T-helper 17 cell (primary cell): ENCODE measurements at places on chromosomes 4 and X. TPM values are rescaled to one million over a fixed set of nuclear protein-coding genes. Genes with fewer than 3 reads are reported as not detected.

HS6ST2 gene
- total RNA-seq, result not detected

MGAT4D gene
- total RNA-seq, result not detected

- peaks cover 5% of the 10 kb centered on the region for H3K36me3 ChIP-seq
- H3K4me3 ChIP-seq, result no peak overlapping the region
- no peak overlapping the region for H3K27ac ChIP-seq
- H3K4me1 ChIP-seq, result no peaks in the 10 kb centered on the region
- no peaks in the 10 kb centered on the region for H3K27me3 ChIP-seq
Measured at GRCh38 chr4:146379744-146380143, 142.0 kb downstream of the SLC10A7 start.

DNA sequence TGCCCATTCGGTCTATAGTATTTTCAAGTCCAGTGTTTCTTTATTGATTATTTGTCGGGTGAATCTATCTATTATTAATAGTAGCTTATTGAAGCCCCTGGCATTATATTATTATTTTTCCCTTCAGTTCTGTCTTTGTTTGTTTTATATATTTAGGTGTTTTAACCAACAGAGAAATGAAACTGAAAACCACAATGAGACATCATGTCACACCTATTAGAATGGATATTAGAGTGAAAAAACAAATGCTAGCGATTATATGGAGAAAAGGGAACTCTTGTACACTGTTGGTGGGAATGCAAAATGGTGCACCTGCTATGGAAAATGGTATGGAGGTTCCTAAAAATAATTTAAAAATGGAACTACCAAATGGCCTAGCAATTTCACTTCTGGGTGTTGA is 272.5 kb downstream of the ADAM29 start:
- H3K4me3 ChIP-seq, result no peak overlapping the region
- no peak overlapping the region for H3K27ac ChIP-seq
- no peak for DNase-seq
- no peaks in the 10 kb centered on the region for H3K4me1 ChIP-seq
- no peaks in the 10 kb centered on the region for H3K36me3 ChIP-seq

DNA sequence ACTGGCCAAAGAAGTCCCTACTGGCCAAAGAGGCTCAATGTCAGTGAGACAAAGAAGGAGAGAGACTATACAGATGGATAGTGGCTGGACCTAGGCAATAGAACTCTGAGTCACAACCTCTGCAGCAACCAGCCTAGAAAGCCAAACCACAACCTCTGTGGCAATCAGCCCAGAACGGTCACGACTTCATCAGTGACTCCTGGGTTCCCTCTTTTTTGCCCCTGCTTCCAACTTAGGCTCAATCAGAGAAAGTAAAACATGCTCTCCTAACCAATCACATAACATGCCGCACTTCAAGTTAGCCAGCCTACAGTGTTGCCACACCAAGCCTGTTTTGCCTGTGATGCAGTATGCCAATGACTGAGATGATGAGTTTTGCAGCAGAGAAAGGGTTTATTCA is 203.4 kb downstream of the ANAPC10 start:
- H3K27me3 ChIP-seq, result no peaks in the 10 kb centered on the region
- no peaks in the 10 kb centered on the region for H3K36me3 ChIP-seq
- H3K4me3 ChIP-seq, result no peak overlapping the region
- no peak overlapping the region for H3K27ac ChIP-seq

DNA sequence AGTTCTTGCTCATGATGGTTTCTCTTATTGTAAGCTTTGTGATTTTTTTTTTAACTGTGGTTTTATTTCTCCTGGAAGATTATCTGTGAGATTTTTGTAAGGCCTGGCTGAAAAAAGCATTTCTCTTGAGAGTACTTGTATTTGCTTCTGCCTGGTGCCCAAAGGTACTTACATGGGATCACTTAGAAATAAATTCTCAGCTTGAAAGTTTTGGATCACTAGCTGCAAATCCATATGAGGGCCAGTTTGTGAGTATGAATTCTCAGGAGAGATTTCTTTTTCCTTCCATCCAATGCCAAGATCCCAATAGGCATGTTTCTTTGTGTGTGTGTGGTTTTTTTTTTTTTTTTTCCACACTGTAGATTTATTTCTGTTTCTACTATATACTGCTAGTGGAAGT is 1884.7 kb upstream of the PCDH7 start:
- H3K4me1 ChIP-seq, result no peaks in the 10 kb centered on the region
- no peak overlapping the region for H3K4me3 ChIP-seq

DNA sequence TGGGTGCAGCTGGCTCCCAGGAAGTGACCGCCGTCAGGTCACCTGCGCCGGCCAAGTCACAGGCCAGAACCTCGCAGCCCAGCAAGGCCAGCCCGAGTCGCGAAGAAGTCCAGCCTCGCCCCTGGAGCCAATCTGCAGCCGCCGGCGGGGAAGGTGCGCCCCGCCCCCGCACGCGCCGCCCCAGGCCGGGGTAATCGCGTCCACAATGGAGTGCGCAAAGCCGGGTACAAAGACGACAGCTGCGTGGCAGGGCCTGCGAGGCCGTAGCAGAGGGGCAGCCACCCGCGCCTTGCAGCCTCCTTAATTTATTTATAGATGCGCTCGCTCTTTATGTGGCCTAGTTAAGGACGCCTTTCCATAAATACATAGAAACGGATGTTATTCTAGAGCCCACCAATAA is 139.4 kb upstream of the CPEB2 start:
- no peak for DNase-seq
- no peak overlapping the region for H3K27ac ChIP-seq
- H3K4me3 ChIP-seq, result no peak overlapping the region
- H3K4me1 ChIP-seq, result no peaks in the 10 kb centered on the region
- H3K27me3 ChIP-seq, result peaks cover 58% of the 10 kb centered on the region

DNA sequence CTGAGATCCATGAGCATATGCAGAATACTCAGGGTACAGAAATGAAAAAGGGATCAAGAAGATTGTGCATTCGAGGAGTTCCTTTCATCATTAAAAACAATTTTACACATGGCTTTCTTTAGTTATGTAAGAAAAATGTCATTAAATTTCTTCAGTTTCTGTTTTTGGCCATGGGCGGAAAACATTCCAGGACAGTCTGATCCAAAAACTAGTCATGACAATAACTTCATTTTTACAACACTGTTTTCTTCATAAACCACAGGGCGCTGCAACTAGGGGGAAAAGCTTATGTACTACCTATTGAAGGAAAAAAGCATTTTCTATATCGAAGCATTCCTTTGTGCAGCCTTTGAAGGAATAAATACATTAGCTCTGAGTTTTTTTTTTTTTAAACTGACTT is 28.2 kb downstream of the IL13RA1 start:
- H3K4me1 ChIP-seq, result no peaks in the 10 kb centered on the region
- DNase-seq, result no peak
- no peak overlapping the region for H3K4me3 ChIP-seq
- H3K36me3 ChIP-seq, result peaks cover 6% of the 10 kb centered on the region
- H3K27ac ChIP-seq, result no peak overlapping the region
- H3K27me3 ChIP-seq, result peaks cover 15% of the 10 kb centered on the region

DNA sequence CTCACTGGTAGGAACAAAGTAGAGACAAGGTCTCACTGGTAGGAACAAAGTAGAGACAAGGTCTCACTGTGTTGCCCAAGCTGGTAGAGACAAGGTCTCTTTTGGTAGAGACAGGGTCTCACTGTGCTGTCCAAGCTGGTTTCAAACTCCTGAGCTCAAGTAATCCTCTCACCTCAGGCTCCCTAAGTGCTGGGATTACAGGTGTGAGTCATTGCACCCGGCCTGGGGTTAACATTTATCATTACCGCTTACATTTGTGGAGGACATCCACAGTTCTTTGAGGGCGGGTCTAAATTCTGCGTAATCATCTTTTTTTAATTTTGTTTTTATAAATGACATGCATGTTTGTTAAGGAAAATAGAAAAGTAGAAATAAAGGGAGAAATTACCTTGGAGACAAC is 12.0 kb downstream of the RAB33B start:
- no peak overlapping the region for H3K27ac ChIP-seq
- no peak overlapping the region for H3K4me3 ChIP-seq
- H3K4me1 ChIP-seq, result peaks cover 14% of the 10 kb centered on the region
- no peaks in the 10 kb centered on the region for H3K36me3 ChIP-seq

DNA sequence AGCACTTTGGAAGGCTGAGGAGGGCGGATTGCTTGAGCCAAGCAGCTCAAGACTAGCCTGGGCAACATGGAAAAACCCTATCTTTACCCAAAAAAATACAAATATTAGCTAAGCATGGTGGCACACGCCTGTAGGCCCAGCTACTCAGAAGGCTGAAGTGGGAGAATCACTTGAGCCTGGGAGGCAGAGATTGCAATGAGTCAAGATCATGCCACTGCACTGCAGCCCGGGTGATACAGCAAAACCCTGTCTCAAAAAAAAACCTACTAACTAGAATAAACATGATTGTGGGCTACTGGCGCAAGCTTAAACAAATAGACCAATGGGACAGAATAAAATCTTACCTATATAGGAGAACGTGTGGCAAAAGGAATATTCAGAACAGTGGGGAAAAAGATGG is 7.3 kb downstream of the CDKL2 start:
- H3K27ac ChIP-seq, result no peak overlapping the region
- no peaks in the 10 kb centered on the region for H3K27me3 ChIP-seq
- no peak overlapping the region for H3K4me3 ChIP-seq
- H3K4me1 ChIP-seq, result no peaks in the 10 kb centered on the region
- no peak for DNase-seq

DNA sequence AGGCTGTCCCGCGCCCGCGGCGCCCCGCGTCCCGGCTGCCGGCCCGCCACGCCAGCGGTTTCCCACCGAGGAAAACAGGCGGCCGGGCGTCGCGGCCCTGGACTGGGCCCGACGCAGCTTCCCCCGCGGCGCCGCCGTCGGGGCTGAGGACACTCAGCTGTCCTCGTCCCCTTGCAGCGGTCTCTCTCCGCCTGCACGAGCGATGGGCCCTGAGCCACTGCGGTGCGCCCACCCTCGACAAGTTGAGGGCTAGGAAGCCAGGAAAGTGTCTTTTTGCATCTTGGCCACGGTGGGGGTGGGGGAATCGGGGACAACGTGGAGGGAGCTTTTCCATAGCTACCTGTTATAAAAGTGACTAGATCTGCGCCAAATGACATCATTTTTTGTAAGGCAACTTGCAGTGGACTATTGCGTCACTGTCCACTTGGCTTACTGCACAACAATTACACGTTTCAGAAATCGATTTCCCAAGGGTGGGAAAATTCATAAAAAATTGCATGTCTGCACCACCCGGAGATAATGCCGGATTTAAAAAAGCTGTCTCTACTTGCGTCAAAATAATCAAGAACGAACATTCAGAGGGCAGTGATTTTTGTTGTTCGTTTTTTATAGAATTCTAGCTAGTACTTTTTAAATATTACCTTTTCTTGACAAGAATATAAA is 1.1 kb downstream of the KLHL15 start:
- H3K27me3 ChIP-seq, result no peaks in the 10 kb centered on the region
- H3K36me3 ChIP-seq, result no peaks in the 10 kb centered on the region
- H3K4me1 ChIP-seq, result peaks cover 17% of the 10 kb centered on the region
